Pericardium fibroblast (primary cell): ENCODE measurements at places on chromosomes 12 and 14. TPM values are rescaled to one million over a fixed set of nuclear protein-coding genes. Genes with fewer than 3 reads are reported as not detected.

CD163 gene
- not detected in 2 replicates for total RNA-seq

GPR132 gene
- 1.4 TPM in 1 of 2 replicates, not detected in the other for total RNA-seq

OASL gene
- 0.34 TPM in 1 of 2 replicates, not detected in the other for total RNA-seq

AMN gene
- 0.17 and 12.4 TPM in 2 replicates for total RNA-seq

RPL36AL gene
- total RNA-seq: 178 and 193 TPM in 2 replicates
